ENCODE measurements at places on chromosomes 4 and X. TPM values are rescaled to one million over a fixed set of nuclear protein-coding genes. Genes with fewer than 3 reads are reported as not detected.

GRCh38 chr4:168633064-168633463, 136.2 kb downstream of the PALLD start:
- no peaks in the 10 kb centered on the region for H3K36me3 ChIP-seq
- H3K27me3 ChIP-seq: peaks cover 6% of the 10 kb centered on the region
- H3K27ac ChIP-seq: no peak overlapping the region

The HERC6 gene
- total RNA-seq: 1.2 TPM

DNA sequence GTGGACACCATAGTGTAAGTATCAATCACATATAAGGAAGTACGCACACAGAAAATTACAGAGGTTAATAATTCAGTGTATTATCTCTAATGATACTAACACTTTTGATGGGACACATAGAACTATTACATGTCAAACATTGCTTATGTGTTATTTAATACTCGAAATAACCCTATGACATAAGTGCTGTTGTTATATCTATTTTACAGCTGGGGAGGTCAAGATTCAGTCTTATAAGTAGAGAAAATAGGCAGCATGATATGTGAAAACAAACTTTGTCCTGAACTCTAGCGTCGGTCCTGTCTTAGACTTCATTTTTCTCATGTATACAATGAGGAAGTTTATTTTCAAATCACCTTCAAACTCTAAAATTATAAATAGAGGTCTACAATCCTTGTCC, 23.2 kb downstream of the ENPEP start:
- DNase-seq: no peak
- no peaks in the 10 kb centered on the region for H3K36me3 ChIP-seq

GRCh38 chr4:70703619-70704214, 15.4 kb downstream of the UTP3 start:
- H3K36me3 ChIP-seq: no peaks in the 10 kb centered on the region
- H3K4me3 ChIP-seq: peak overlapping the region; percentile 53
- H3K27me3 ChIP-seq: no peaks in the 10 kb centered on the region

DNA sequence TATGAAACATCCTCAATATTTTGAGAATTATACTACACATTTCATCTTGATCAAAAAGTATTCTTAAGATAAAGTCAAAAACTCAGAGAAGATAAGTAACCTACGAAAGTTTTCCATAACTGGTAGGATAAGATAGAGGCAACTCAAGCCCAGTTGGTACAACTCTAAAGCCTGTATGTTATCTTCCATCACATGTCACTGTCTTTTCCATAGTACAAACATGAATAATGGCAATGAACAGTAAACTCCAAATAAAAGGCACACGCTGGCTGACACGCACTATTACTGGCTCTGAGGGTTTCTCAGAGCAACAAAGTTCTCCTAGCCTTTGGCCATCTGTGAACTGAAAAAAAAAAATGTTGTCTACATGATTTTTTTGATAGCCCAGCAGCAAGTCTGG, 27.2 kb downstream of the LIN54 start:
- no peak overlapping the region for H3K4me3 ChIP-seq
- no peaks in the 10 kb centered on the region for H3K36me3 ChIP-seq
- H3K27me3 ChIP-seq: no peaks in the 10 kb centered on the region
- no peak for DNase-seq
- H3K4me1 ChIP-seq: no peaks in the 10 kb centered on the region

GRCh38 chr4:17531538-17532285, 16.7 kb downstream of the CLRN2 start:
- no peak for DNase-seq
- H3K36me3 ChIP-seq: no peaks in the 10 kb centered on the region
- H3K4me1 ChIP-seq: no peaks in the 10 kb centered on the region
- H3K27me3 ChIP-seq: no peaks in the 10 kb centered on the region
- H3K27ac ChIP-seq: no peak overlapping the region
- H3K4me3 ChIP-seq: no peak overlapping the region

DNA sequence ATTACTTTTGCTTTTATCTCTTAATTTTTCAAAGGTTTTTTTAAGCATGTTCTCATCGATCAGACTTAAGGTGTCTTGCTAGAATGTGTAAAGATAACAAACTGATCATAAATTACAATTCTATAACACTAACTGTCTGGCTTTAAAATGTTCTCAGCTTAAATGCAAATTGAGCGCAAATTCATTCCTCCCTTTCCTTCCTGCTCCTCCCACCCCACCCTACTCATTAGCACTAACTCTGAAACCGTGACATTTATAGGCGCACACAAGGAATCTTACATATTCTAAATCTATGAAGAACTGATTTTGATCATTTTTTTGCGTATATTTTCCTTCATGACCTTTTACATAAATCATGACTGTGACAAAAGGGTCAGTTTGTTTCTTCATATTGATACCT, 590.0 kb upstream of the DIAPH2 start:
- no peak overlapping the region for H3K4me3 ChIP-seq
- H3K27me3 ChIP-seq: no peaks in the 10 kb centered on the region

- 0 out of 2 replicates have a peak, but pooled peaks cover under 1% of the 10 kb centered on the region for H3K4me1 ChIP-seq
- H3K36me3 ChIP-seq: no peaks in the 10 kb centered on the region
- DNase-seq: no peak
- no peaks in the 10 kb centered on the region for H3K27me3 ChIP-seq
- no peak overlapping the region for H3K27ac ChIP-seq
These were observed 16.3 kb upstream of the FAT1 start for GRCh38 chr4:186739802-186740434.

DNA sequence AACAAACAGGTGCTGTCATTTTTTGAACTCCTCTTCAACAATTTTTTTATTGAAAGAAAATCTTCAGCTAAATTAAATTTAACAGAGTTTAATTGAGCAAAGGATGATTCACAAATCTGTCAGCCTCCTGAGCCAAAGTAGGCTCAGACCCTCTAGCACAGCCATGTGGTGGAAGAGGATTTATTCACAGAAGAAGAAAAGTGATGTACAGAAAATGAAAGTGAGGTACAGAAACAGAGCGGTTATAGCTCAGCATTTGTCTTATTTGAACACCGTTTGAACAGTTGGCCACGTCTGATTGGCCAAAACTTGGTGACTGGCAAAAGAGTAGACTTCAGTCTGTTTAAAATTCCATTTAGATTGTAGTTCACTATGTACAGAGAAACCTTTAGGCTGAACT, 217.3 kb downstream of the SPANXN1 start:
- no peaks in the 10 kb centered on the region for H3K27me3 ChIP-seq
- H3K36me3 ChIP-seq: no peaks in the 10 kb centered on the region
- no peaks in the 10 kb centered on the region for H3K4me1 ChIP-seq
- DNase-seq: no peak
- no peak overlapping the region for H3K27ac ChIP-seq

The MFAP3L gene
- 7.9 TPM for total RNA-seq

- DNase-seq: no peak
- no peaks in the 10 kb centered on the region for H3K36me3 ChIP-seq
- no peaks in the 10 kb centered on the region for H3K27me3 ChIP-seq
- no peak overlapping the region for H3K4me3 ChIP-seq
- H3K27ac ChIP-seq: no peak overlapping the region
These were observed 358 bp downstream of the FGFBP1 start for GRCh38 chr4:15938182-15938581.

The BANK1 gene
- 3.3 TPM for total RNA-seq

DNA sequence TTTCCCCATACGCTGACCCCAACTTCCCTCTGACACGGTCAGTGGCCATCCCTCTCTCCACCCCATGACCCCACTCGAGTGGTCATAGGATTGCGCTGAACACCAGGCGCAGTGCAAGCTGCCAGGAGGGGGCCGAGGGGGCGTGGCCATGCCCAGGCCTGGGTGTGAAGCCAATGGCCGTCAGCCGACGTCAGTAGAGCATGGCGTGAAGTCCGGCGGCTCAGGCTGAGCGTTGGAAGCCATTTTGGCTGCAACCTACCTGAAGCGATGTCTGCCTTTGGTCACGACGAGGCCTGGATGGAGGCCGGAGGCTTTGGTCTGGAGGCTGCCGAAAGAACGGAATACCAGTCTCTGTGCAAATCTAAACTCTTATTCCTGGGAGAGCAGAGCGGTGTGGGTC, at the start of gene RAB41:
RAB41 (plus strand) TSS at position 222 of the 400 bp plus-strand sequence; CDS start at position 268, 46 bp downstream.
- H3K36me3 ChIP-seq: 0 out of 2 replicates have a peak, but pooled peaks cover under 1% of the 10 kb centered on the region
- H3K27ac ChIP-seq: no peak within 1 kb of the TSS
- no peaks in the 10 kb centered on the region for H3K4me1 ChIP-seq
- no peak within 1 kb of the TSS for H3K4me3 ChIP-seq
- H3K27me3 ChIP-seq: no peaks in the 10 kb centered on the region
- no peak for DNase-seq

- H3K4me1 ChIP-seq: no peaks in the 10 kb centered on the region
- H3K27me3 ChIP-seq: 0 out of 2 replicates have a peak, but pooled peaks cover 2% of the 10 kb centered on the region
- no peak overlapping the region for H3K27ac ChIP-seq
- DNase-seq: peak; percentile 36
These were observed 87.0 kb downstream of the PHOX2B start for GRCh38 chr4:41661442-41662076.

DNA sequence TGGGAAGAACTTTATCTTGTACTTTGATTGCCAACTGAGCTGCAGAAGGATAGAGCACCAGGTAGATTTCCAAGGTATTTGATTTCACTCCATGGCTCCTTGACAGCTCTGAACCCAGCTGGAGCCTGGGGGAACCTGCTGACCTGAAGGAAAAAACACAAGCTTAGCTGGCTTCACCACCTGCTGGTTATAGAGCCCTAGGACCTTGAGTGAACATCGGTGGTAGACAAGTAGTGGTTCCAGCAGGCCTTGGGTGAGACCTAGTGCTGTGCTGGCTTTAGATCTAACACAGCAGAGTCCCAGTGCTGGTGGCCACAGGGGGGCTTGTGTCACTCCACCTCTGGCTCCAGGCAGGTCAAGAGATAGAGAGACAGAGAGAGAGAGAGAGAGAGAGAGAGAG, 1102.6 kb downstream of the ADGRL3 start:
- no peaks in the 10 kb centered on the region for H3K4me1 ChIP-seq
- DNase-seq: no peak
- H3K4me3 ChIP-seq: no peak overlapping the region
- no peaks in the 10 kb centered on the region for H3K36me3 ChIP-seq

The MBNL3 gene
- 0.39 TPM for total RNA-seq

The NUDT10 gene
- not detected for total RNA-seq

GRCh38 chr4:154983714-154984113, 202.6 kb downstream of the RBM46 start:
- no peak overlapping the region for H3K27ac ChIP-seq
- H3K4me3 ChIP-seq: no peak overlapping the region
- no peaks in the 10 kb centered on the region for H3K27me3 ChIP-seq
- H3K36me3 ChIP-seq: no peaks in the 10 kb centered on the region
- no peaks in the 10 kb centered on the region for H3K4me1 ChIP-seq

DNA sequence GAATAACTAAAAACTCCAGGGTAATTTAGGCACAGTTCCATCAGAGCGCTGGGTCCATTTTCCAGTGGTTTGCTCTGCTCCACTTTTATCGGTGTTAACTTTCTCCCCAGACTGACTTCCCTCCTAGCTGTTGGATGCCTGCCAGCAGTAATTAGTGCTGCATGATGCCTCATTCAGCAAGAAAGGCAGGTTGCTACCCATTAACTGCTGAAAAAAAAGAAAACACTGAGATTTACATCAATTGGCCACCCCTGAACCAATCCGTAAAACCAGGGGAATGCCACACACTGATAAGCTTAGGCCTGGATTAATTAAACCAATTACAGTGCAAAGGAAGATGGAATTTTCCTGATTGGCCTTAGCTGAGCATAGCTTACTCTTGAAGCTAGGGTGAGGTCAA, 182.4 kb upstream of the CXXC4 start:
- H3K4me1 ChIP-seq: no peaks in the 10 kb centered on the region
- no peaks in the 10 kb centered on the region for H3K27me3 ChIP-seq
- no peak overlapping the region for H3K4me3 ChIP-seq
- H3K36me3 ChIP-seq: no peaks in the 10 kb centered on the region
- no peak for DNase-seq

The P2RY4 gene
- total RNA-seq: not detected

The NDST3 gene
- total RNA-seq: not detected

The TRIM75 gene
- not detected for total RNA-seq

DNA sequence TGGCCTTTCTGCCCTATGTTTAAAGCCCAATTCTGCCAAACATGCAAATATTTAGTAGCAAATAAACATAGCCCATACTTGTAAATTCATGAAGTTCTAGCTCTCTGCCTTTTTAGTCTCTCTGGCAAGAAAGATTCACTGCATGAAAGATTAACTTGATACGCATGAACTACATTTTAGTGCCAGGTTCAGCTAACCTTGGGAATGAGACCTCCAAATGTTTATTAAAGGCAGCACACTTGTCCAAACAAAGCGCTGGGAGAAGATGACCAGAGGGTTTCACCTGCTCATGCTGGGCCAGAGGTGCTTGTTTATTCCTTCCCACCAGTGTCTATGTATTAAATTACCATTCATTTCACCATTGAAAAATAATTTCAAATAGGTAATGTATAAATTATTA, 44.5 kb upstream of the IL1RAPL1 start:
- no peaks in the 10 kb centered on the region for H3K27me3 ChIP-seq
- no peaks in the 10 kb centered on the region for H3K36me3 ChIP-seq
- H3K4me1 ChIP-seq: no peaks in the 10 kb centered on the region
- DNase-seq: no peak
- H3K27ac ChIP-seq: no peak overlapping the region

The CSAG2 gene
- total RNA-seq: not detected

DNA sequence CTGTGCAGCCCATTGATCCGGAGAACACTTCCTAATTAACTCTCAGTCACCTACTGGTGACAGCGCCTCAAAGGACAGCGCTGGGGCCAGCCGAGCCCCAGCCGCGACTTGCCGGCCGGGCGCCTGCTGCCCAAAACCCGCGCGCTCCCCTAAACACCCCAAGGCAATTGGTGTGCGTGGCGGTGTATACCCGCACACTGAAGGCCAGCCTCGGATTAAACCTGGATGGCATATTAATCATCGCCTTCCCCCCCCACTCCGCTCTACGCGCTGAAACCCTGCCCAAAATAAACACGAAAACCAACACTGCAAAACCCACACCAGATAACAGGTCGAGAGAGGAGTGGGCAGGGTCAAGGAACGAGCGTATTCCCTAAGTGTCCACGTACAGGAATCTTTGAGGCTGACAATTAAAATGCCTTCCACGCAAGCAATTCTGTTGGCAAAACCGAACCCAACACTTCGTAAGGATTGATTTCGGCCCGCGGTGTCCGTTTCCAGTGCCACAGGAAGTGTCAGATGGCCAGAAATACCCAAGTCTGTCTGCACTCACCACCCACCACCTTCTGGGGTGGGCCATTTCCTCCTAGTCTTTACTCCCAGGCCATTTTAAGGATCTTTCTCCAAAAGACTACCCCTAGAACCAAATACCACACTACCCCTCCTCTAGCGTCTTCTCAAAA, 2.7 kb downstream of the BCOR start:
- peaks cover 2% of the 10 kb centered on the region for H3K4me1 ChIP-seq
- peak overlapping the region; percentile 75 for H3K27ac ChIP-seq
- H3K4me3 ChIP-seq: peak overlapping the region; percentile 53
- no peaks in the 10 kb centered on the region for H3K36me3 ChIP-seq

The SUPT20HL1 gene
- not detected for total RNA-seq

GRCh38 chrX:119249891-119250290, 13.8 kb downstream of the PGRMC1 start:
- H3K4me3 ChIP-seq: no peak overlapping the region
- H3K36me3 ChIP-seq: no peaks in the 10 kb centered on the region
- no peak overlapping the region for H3K27ac ChIP-seq
